Left cardiac atrium (tissue), 4 donors: ENCODE measurements at places on chromosomes 5 and 9. TPM values are rescaled to one million over a fixed set of nuclear protein-coding genes. Genes with fewer than 3 reads are reported as not detected.

DNA sequence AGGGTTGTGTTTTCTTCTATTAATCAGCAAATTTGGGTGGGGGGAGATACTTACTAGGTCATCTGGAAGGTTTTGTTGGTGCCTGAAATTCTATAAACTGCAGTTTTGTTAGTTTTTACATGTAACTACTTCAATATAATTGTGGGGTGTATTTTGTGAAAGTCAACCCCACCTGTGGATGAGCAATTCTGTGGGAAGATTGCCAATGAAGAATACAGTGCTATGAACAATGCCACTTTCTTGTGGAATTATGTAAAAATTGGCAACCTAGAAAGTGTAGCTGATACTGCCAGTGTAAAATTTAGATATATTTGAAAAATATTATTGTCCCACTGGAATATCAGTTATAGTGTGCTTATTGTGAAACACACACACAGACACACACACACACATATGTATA, 80.7 kb downstream of the VCAN start:
- no peak for DNase-seq

- no peak for DNase-seq
Measured at GRCh38 chr5:60295423-60295822, 401.9 kb upstream of the PDE4D start.

- DNase-seq: peak; percentile 18
Measured at GRCh38 chr9:135088348-135088978, 995 bp downstream of the OLFM1 start.

- DNase-seq: no peak
Measured at GRCh38 chr5:127976991-127977717, 106.4 kb upstream of the SLC12A2 start.

The ZBTB43 gene
- total RNA-seq: 34.0 TPM

DNA sequence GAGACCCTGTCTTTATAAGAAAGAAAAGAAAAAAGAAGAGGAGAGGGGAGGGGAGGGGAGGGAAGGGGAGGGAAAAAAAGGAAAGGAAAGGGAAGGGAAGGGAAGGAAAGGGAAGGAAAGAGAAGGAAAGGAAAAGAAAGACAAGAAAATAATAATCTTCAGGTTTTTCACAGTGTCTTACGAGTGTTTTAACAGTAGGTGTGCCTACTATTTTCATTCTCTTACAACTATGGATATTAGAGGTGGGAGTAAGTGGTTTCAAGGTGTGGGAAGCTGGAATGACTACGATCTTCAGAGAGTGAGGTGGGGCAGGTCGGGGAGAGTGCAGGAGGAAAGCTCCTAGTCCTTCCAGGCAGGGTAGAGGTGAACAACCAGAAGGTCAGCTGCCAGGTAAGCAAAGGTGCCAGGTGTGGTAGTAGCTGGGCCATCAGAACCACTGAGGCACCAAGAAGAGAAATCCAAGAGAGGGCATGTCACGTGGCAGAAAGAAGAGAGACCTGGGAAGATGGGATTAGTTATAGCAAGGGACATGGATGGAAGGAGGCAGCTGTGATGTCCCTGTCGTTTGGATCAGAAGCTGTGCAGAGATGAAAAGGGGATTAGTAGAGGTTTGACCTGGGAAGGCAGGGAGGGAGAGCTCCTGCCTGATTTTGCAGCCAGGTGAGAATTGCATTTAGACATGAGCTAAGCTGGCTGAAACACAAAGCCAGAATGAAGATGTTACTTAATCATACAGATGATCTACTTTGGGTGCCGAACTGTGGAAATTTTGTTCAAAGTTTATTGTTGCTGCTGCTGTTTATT, 95.4 kb downstream of the OTULIN start:
- no peak for DNase-seq

The CCDC180 gene
- total RNA-seq: 1.9 TPM

GRCh38 chr5:77513321-77513720, 21.2 kb upstream of the WDR41 start:
- DNase-seq: no peak

DNA sequence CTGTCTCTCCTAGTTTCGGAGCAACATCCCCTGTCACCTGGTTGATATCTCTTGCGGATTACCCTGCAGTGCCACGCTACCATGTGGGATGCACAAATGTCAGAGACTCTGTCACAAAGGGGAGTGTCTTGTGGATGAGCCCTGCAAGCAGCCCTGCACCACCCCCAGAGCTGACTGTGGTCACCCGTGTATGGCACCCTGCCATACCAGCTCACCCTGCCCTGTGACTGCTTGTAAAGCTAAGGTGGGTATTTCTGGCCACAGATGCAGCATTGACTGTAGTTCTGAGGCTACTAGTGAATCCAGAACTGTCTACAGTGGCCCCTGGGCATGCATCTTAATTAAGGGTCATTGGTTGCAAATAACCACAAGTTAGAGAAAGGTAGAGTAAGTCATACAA, 50.8 kb downstream of the AQP7 start:
- DNase-seq: no peak

DNA sequence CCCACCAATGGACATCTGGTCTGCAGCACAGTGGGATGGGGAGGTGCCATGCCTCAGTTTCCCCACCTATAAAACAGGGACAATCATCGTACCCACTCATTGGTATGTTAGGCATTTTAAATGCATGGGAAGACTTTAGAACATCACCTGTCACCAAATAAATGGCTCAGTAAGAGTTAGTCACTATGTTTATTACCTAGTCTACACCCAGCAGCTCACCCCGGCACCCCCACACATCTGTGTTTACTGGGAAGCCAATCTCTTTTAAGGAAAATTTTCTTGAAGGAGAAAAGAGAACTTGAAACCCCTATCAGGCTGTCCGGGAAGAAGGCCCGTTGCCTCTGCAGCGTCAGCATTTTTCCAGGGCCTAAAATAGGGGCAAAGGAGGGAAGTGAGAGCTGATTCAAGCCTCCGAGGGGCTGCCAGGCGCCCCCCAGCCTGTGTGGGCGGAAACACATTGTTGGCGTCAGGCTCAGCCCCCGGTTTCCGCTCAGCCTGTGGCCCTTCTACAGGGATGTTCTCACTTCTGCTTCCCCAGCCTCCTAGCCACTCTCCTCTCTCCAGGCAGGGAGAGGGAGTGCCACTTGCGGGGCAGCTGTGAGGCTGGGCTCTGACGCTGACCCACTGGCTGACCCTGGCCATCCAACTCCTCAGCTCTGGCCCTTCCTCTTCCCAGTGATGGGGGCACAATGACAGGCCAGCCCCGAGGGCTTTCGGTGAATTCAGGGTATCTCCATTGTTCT, 4.6 kb downstream of the CSF1R start:
- DNase-seq: peak; percentile 72

DNA sequence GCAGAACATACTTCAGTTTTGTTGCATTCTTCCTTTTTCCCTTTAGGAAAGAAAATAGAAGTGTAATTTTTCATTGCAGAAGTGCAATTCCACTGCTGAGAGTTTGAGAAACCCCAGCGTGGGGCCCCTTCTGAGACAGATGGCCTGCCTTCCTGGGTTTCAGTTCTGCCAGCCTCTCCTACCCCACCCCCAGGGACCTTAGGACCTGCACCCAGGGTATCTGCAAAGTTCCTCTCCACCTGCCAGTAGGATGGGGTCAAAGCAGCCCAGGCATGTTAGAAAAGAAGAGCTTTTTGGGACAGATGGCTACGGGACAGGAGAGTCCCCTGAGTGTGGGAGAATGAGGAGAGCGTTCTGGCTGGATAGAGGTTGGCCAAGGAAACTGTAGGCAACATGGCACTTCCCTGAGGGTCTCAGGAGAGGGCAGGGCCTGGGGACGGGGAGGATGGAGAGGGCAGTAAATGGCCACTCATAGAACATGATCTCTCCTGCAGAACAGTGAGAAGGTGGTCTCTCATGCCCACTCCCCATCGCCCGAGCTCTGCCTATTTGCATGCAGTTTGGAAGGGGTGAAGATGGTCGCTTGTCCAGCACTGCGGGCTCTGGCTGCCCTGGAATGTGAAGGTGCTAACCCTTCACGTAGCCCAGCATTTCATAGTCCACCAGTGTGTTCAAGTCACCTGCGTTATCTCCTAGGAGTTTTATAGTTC, at the start of gene TIFAB:
TIFAB (minus strand) TSS at position 31 of the 710 bp plus-strand sequence. CDS start 2,412 bp downstream, outside the sequence.
- no peak for DNase-seq

The SOHLH1 gene
- total RNA-seq: not detected

GRCh38 chr5:133839721-133840120, 128.7 kb downstream of the C5orf15 start:
- DNase-seq: no peak

- DNase-seq: no peak
Measured at GRCh38 chr5:131382407-131383395, 118.8 kb downstream of the CDC42SE2 start.

The RETREG1 gene
- total RNA-seq: 145 TPM

- DNase-seq: peak; percentile 47
Measured at GRCh38 chr5:173452119-173452905, 124.1 kb upstream of the STC2 start.

DNA sequence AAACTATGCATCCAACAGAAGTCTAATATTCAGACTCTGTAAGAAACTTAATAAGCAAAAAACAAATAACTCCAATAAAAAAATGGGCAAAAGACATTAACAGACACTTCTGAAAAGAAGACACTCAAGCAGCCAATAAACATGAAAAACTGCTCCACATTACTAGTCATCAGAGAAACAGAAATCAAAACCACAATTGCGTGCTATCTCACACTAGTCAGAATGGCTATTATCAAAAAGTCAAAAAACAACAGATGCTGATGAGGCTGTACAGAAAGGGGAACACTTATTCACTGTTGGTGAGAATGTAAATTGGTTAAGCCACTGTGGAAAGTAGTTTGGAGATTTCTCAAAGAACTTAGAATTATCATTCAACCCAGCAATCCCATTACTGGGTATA, 101.2 kb upstream of the TRIM32 start:
- no peak for DNase-seq

DNA sequence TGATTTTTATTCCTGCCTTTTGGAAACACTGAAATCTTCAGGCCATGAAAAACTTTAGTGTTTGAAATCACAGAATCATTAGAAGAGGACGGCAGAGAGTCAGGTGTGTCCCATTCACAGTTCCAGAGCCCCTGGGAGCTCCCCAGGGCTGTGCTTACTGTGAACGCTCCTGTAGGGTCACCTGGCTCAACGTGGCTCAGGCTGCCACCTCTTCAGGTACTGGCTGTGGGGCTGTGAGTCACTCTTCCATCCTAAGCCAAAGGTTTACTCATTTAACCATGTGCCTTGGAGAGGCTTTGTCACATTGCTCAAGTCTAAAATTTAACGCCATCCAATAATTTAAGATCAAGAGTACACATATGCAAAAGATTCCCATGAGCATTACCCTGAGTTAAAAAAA, 50.2 kb upstream of the FSTL4 start:
- no peak for DNase-seq

- no peak for DNase-seq
Measured at GRCh38 chr5:90488791-90489190, 14.1 kb downstream of the POLR3G start.

DNA sequence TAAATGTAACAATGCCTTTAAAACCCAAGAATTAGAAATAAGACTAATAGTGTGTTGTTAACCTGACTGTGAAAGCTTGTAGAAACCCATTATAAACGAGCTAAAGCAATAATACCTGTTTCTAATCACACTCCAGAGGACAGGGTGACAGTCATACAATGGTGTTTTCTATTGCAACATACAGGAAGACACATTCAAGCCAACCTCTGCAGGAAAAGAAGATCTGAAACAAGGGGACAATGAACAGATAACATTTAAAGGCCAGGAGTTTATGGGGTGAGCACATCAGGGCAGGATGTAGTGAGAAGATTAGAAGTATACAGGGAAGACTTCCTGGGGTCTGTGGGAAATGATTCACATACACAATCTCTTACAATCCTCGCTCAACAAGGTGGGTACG, 13.8 kb downstream of the BARHL1 start:
- DNase-seq: no peak

GRCh38 chr9:76588316-76588715, 129.3 kb downstream of the GCNT1 start:
- no peak for DNase-seq

- peak; percentile 75 for DNase-seq
Measured at GRCh38 chr9:129343424-129344375, 165.6 kb upstream of the IER5L start.

The AKNA gene
- 9.1 TPM for total RNA-seq

The HEMGN gene
- not detected for total RNA-seq

- no peak for DNase-seq
Measured at GRCh38 chr5:61298066-61298465, 34.0 kb upstream of the ZSWIM6 start.

- no peak for DNase-seq
Measured at GRCh38 chr9:93683331-93684134, 107.1 kb downstream of the PHF2 start.
